ENCODE measurements at places on chromosomes 11 and 22.

DNA sequence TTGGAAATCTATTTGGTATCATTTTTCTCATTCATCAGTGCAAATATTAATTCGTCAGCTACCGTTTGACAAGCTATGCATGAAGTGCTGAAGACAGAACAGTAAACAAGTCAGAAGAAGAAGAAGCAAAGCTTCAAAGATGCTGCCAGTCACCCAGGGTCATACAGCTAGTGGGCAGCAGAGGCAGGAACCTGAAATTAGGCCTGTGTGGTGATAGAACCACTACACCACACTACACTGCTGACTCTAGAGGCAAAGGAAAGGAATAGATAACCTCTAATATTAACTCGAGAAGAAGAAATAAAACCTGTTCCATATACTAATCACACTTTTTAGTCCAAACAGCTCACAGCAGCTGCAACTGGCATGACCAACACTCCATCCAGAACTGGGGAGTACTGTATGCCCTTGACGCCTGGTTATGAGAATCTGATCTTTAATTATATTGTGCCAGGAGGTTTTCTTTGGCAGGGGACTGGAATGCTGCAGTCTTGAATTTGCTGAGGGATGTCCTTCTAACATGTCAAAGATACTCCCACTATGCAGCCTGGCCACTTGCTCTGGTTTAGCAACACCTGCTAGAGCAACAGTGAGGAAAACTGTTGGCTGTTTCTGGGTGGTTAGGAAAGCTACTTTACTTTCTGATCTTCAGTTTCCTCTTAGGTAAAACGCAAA lies 73.0 kb downstream of the PAK1 start:
- no peak for DNase-seq

GRCh38 chr11:93034031-93034722 lies 64.7 kb downstream of the MTNR1B start:
- DNase-seq = no peak

DNA sequence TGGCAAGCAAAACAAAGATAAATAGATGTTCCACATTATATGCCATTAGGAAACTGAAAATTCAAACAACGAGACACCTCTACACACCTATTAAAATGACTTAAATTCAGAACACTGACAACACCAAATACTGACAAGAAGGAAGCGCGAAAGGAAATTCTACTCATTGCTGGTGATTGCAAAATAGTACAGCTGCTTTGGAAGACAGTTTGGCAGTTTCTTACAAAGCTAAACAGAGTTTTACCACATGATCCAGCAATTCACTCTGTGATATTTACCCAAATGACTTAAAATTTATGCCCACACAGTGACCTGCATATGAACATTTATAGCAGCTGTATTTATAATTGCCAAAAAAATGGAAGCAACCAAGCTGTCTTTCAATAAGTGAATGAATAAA lies 232.6 kb downstream of the CASP12 start:
- no peak for DNase-seq

GRCh38 chr11:122226810-122227379 lies 110.9 kb upstream of the BLID start:
- no peak for DNase-seq

GRCh38 chr22:20776624-20777405 lies 2.9 kb downstream of the SERPIND1 start:
- DNase-seq = no peak

- no peak for DNase-seq
Observed at GRCh38 chr11:289398-289711, 429 bp downstream of the PGGHG start.

GRCh38 chr22:38401336-38402084 lies 53.5 kb downstream of the KCNJ4 start:
- peak; percentile 10 for DNase-seq

DNA sequence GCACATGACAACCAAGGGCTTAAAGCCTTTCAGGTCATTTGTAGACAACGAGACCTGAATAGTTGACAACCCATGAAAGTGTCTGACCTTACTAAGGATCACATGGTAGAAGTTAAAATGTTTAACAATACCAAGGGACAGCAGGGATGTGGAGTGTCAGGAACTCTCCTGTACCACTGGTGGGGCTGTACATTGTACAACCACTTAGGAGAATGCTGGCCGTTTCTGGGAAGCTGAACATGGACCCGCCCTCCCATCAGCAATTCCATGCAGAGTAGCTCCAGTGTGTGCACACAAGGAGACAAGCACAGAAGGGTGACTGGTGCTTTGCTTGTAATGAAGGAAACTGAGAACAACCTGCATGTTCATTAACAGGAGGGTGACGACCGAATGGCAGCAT lies 162.9 kb downstream of the MPPED1 start:
- DNase-seq = no peak

GRCh38 chr11:70572974-70573260 lies 174.6 kb downstream of the CTTN start:
- DNase-seq = no peak

- no peak for DNase-seq
Observed at GRCh38 chr11:98710986-98711385, 309.8 kb upstream of the CNTN5 start.

- DNase-seq = no peak
Observed at GRCh38 chr11:65323813-65324212, 9.1 kb downstream of the CDC42EP2 start.

GRCh38 chr11:92278791-92279433 lies 54.3 kb downstream of the FAT3 start:
- no peak for DNase-seq

DNA sequence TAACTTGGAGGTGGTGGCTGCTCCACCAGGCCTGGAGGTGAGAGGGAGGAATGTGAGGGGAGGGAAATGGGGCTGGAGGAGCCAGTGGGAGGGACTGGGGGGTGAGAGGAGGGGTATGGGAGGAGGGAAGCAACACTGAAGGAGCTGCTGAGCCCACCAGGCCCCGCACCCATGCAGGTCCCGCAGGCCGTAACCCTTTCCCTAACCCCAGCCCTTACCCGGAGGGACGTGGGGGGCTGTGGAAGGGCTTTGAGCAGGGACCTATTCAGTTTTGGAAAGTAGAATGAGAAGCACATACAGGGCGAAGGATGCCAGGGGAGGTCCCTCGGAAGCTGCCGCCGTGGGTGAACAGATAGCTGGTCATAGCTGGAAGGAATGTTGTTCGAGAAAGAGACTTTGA lies 33.9 kb upstream of the CRYBB3 start:
- DNase-seq = no peak

- DNase-seq = no peak
Observed at GRCh38 chr11:114142707-114143106, 83.2 kb downstream of the ZBTB16 start.

- no peak for DNase-seq
Observed at GRCh38 chr11:65897020-65897471, 3.1 kb downstream of the FOSL1 start.

- no peak for DNase-seq
Observed at GRCh38 chr11:71454470-71455113, 1.6 kb downstream of the NADSYN1 start.

DNA sequence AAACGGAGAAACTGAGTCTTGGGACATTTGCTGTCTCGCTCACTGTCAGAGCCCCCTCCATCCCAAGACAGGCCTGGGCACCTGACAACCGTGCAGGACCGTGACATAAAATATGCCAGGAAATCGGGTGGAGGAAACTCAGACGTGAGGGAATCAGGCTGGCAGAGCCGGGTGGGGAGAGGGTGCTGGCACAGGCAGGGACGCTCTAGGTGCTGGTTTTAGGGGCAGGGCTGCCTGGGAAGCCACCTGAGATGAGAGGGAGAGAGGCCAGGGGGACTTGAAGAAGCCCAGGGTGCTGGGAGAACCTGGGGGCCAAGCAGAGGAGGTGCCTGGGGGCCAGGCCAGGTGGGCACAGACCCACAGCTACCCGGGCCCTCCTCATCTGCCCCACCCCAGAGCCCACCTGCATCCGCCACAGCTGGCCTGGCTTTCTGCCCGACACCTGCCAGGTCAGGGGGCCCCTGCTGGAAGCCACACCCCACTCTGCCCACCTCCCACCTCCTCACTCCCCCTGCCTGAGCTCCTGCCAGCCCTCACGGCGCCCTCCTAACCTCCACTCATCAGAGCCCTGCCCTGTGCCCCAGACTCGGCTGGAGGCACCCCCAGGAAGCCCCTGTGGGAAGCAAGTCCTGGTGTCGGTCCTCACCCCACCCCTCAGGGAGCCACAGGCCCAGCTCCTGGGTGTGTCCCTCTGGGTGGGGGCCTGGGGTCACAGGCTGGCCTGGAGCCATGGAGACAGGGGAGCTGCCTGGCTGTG lies 27.3 kb upstream of the MUC5AC start:
- DNase-seq = no peak

DNA sequence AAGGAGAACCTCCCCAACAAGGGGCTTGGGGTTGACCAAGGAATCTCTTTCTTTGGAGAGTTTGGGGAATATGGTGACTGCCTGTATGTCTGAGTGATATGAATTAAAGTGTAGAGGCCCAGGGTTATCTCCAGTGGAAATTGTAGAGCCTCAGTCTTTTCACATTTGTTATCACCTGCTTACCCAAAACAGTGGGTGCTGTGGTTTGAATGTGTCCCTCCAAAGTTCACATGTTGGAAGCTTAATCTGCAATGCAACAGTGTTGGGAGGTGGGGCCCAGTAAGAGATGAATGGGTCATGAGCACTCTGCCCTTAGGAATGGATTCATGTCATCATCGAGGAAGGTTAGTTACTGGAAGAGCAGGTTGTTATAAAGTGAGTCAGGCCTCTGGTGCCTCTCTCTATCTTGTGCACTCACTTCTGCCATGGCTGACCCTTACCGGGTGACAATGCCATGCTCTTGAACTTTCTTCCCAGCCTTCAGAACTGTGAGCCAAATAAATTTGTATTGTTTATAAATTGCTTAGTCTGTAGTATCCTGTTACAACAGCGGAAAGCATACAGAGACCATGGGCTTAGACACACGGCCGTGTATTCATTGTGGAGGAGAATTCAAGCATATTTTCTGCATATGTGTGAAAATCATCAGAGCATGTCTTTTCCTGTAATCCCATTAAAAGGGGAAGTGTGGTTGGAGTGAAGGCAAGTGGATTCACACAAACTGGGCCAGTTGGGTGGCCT lies 114.1 kb upstream of the TBCEL start:
- DNase-seq = no peak

DNA sequence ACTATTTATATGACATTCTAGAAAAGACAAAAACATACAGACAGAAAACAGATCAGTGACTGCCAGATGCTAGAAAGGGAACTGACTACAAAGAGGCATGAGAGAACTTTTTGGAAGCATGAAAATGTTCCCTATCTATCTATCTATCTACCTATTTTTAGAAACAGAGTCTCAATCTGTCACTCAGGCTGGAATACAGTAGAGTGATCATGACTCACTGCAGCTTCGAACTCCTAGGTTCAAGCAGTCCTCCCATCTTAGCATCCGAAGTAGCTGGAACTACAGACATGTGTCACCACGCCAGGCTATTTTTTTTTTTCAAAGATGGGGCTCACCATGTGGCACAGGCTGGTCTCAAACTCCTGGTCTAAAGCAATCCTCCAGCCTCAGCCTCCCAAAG lies 6.9 kb downstream of the SBF2 start:
- DNase-seq = no peak

DNA sequence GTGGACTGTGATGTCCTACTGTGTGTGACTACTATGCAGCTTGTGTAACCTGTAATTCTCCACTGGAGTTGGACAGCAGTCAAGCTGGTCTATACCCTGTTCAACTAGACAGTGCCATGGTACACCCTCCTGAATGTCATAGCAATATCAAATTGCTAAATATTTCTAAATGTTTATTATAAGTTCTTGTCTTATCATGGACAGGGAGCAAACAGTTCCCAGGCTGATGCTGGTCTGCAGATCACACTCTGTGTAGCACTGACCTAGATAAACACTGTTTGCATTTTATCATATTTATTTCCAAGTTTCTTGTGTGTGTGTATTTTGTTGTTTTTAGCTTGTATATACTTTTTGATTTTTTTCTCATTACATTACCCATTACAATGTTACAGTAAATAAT lies 22.0 kb downstream of the PARVA start:
- DNase-seq = no peak

- DNase-seq = peak; percentile 67
Observed at GRCh38 chr11:72240461-72241290, 3.3 kb downstream of the PHOX2A start.

GRCh38 chr11:1401656-1402221 lies 12.0 kb downstream of the BRSK2 start:
- peak; percentile 85 for DNase-seq

DNA sequence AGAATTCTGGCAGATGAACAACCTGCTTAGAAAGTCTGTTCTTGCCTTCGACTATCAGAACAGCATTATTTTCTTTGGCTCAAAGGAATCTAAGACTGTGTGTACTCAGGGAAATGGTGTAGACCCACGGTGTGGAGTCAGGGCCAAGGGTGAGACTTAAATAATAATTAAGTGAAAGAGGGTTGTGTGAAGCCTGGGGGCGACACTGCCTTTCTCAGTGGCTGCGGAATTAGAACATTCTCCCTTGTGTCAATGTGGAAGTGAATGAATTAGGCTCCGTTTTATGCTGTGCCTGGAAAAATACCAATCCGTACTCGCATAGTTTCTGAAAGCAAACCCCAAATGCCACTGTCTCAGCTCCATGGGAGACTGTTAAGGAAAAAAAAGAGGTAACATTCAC lies 50.7 kb downstream of the NAV2 start:
- no peak for DNase-seq

DNA sequence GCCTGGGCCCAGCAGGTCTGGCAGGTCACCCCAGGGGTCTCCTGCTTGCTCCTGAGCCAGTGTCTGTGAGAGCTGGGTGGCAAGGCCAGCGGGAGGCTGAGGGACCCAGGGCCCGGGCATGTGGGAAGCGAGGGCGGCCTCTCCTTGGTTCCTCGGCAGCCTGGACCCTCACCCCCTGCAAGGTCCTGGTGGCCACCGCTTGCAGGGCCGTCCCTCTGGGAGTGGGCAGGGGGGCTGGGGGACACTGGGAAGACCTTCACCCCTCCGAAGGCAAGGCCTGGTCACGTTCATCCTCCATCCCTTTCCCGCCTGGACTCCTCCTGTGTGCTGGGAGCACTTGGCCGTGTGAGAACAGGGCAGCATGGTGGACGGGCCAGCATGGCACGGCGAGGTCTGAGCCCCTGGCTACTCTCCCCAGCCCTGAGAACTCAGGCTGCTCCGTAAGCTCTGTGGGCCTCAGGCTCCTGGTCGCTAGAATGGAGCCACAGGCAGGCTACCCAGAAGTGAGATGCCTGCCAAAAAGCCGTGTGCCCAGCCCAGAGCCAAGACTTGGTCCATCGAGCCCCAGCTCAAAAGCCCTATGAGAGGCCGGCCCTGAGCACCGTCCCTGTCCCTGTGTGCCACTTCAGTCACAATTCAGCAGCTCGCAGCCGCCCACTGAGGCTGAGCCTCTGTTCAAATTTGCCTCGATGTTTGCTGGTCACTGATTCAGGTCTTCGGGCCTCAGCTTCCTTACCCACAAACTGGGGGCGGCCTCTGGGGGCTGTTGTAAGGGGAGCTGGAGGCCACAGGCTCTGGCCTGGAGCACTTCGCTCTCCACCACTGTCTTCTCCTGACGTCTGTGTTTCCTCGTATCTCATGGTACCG lies 45.0 kb downstream of the IGLL1 start:
- no peak for DNase-seq

- no peak for DNase-seq
Observed at GRCh38 chr11:41308286-41308685, 151.2 kb downstream of the LRRC4C start.
